IMR-90 (cell line): ENCODE measurements at places on chromosomes 2 and 18. TPM values are rescaled to one million over a fixed set of nuclear protein-coding genes. Genes with fewer than 3 reads are reported as not detected.
A peak's percentile ranks its signal among the peaks of the same experiment; 100 is the strongest.

DNA sequence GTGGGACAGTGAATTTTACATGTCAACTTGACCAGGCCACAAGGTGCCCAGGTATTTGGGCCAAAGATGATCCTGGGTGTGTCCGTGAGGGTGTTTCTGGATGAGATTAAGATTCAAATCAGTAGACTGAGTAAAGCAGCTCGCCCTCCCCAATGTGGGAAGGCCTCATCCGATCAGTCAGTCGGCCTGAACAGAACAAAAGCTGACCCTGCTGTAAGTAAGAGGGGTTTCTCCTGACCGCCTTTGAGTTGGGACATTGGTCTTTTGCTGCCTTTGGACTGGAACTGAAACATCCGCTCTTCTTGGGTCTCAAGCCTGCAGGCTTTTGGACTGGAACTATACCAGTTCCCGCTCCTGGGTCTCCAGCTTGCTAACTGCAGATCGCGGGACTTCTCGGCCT lies 233.3 kb downstream of the KLHL29 start:
- H3K27me3 ChIP-seq = no peaks in the 10 kb centered on the region
- no peak overlapping the region for H3K4me3 ChIP-seq
- H3K4me1 ChIP-seq = peaks cover 11% of the 10 kb centered on the region; the same call in 1 of the 2 replicates

- H3K4me1 ChIP-seq = no peaks in the 10 kb centered on the region
- no peak for DNase-seq
- H3K27ac ChIP-seq = no peak overlapping the region
- peaks cover 26% of the 10 kb centered on the region for H3K27me3 ChIP-seq
- no peaks in the 10 kb centered on the region for H3K36me3 ChIP-seq
Measured at GRCh38 chr18:24538414-24539264, 78.2 kb downstream of the HRH4 start.

DNA sequence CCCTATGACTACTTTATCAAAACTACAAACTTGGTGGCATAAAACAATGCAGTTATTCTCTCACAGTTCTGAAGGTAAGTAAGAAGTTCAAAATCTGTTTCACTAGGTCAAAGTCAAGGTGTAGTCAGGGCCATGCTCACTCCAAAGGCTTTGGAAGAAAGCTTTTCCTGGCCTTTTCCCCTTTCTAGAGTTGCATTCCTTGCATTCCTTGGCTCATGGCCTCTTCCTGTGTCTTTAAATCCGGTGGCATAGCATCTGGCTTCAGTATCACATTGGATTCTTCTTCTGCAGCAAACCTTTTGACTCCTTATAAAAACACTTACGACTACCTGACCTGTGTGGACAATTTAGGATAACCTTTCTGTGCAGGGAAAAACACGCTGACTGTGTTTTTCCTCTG lies 543.5 kb upstream of the HNMT start:
- no peaks in the 10 kb centered on the region for H3K27me3 ChIP-seq
- H3K27ac ChIP-seq = no peak overlapping the region
- H3K36me3 ChIP-seq = no peaks in the 10 kb centered on the region
- no peaks in the 10 kb centered on the region for H3K4me1 ChIP-seq
- no peak for DNase-seq

DNA sequence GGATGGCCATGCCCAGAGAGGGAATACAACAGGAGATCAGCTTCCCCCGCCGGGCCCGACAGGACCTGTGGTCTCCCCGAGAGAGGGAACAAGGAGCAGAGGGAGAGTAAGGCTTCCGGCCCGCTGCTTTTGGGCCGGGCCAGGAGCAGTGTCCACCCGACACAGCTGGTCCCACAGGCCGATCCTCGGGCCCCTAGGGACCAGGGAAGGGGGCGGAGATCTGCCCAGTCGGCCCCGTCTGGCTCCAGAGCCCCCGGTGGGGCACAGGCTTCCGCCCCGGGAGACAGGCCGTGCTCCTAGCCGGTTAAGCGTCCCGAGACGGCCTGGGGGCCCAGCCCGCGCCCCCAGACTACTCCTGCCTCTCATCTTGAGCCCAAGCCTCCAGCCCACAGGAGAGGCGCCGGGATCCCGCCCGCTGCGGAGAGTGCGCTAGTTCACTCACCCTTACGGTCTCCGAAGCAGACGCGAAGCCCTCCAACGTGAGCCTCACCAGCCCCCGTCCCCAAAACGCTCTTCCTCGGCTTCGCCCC lies at the start of gene MCFD2:
TSS of gene MCFD2 (minus strand) at position 526 of the 530 bp plus-strand sequence. CDS start 6,635 bp downstream, outside the sequence.
- no peaks in the 10 kb centered on the region for H3K27me3 ChIP-seq
- H3K27ac ChIP-seq = peak within 1 kb of the TSS; percentile 88
- H3K4me1 ChIP-seq = peaks cover 9% of the 10 kb centered on the region
- peaks cover 10% of the 10 kb centered on the region for H3K36me3 ChIP-seq

- no peaks in the 10 kb centered on the region for H3K27me3 ChIP-seq
- H3K4me1 ChIP-seq = no peaks in the 10 kb centered on the region; the same call in 1 of the 2 replicates
- H3K4me3 ChIP-seq = no peak overlapping the region
Measured at GRCh38 chr2:128385365-128385764, 66.7 kb upstream of the HS6ST1 start.

DNA sequence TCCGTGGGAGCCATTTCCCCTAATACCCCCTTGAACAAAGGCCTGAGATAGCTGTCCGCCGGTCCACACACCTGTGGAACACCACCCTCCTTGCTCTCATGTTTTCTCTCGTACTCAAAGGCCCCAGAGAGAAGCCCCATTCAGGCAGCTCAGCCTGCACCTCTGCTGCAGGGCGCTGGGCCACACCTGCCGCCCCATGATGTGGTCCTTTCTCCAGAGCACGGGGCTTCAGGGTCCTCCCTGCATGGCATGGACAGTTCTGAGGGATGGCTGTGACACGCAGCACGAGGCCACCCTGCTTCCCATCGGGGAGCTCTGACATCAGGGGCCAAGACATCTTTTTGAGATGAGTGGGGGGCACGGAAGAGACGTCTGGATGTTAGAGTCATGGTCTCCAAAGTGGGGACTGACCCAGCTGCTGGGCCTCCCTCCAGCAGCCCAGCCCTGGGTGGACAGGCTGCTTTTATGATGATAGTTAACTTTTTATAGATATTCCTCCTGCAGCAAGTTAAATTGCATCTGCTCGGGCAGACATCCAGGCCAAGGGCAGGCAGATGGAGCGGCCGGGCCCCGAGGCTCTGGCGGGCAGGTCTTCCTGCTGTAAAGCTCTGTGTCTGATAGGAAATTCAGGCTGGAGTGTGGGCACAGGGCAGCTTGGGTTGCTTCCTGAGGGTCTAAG lies 56.7 kb downstream of the SDC1 start:
- H3K27me3 ChIP-seq = no peaks in the 10 kb centered on the region
- H3K4me1 ChIP-seq = peaks cover 13% of the 10 kb centered on the region
- DNase-seq = no peak
- no peak overlapping the region for H3K4me3 ChIP-seq

- DNase-seq = peak; percentile 32
- H3K27me3 ChIP-seq = no peaks in the 10 kb centered on the region
- peaks cover 5% of the 10 kb centered on the region for H3K4me1 ChIP-seq
- H3K36me3 ChIP-seq = no peaks in the 10 kb centered on the region
- H3K27ac ChIP-seq = no peak overlapping the region
Measured at GRCh38 chr18:3773303-3773702, 323.3 kb downstream of the TGIF1 start.

DNA sequence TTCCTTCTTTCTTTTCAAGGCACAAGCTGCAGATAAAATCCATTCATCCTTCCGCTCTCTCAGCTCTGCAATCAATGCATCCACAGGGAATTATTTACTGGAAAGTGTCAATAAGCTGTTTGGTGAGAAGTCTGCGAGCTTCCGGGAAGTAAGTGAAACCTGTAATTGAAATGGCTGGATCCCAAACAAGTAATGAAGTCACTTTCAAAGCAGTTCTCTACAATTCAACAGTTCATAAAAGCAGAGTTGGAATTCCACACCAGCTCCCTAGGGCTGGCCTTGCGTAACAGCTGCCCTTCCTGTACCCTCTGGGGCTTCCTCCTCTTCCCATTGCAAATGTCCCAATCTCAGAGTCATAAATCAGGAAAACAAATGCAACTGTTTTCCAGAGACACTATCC lies 9.6 kb downstream of the SERPINB2 start:
- no peak overlapping the region for H3K4me3 ChIP-seq
- H3K4me1 ChIP-seq = no peaks in the 10 kb centered on the region
- H3K27ac ChIP-seq = no peak overlapping the region
- H3K27me3 ChIP-seq = peaks cover 3% of the 10 kb centered on the region
- H3K36me3 ChIP-seq = no peaks in the 10 kb centered on the region

RAX gene
- total RNA-seq = not detected in 2 replicates

TEKT4 gene
- total RNA-seq = not detected in 2 replicates

DGKD gene
- total RNA-seq = 5.8 and 6.5 TPM in 2 replicates

AMER3 gene
- total RNA-seq = not detected in 2 replicates
